ENCODE measurements at places on chromosomes 5 and 9. TPM values are rescaled to one million over a fixed set of nuclear protein-coding genes. Genes with fewer than 3 reads are reported as not detected.

The CSNK1G3 gene
- total RNA-seq: 31.9 TPM

The CSNK1A1 gene
- 245 TPM for total RNA-seq

The SELENOP gene
- 0.49 TPM for total RNA-seq

The MYORG gene
- 1.7 TPM for total RNA-seq

The PCDHA10 gene
- total RNA-seq: not detected

DNA sequence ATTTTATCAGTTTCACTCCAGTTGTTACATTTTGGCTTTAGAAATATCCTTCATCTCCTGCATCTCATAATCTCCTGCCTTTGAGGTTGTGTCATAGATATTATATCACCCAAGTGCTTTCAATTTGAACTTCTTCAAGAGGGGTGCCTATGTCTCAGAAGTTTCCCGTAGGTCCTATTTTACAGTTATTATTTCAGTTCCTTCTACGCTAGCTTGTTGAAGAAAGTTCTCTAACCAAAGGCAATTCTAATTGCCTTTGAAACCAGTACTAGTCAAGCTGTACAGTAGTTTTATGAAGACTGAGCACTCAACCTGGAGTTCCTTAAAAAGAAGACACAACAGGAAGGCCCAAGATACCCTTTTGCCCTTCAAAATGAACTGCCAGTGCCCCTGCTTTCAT, 116.4 kb downstream of the ZCCHC7 start:
- DNase-seq: no peak

DNA sequence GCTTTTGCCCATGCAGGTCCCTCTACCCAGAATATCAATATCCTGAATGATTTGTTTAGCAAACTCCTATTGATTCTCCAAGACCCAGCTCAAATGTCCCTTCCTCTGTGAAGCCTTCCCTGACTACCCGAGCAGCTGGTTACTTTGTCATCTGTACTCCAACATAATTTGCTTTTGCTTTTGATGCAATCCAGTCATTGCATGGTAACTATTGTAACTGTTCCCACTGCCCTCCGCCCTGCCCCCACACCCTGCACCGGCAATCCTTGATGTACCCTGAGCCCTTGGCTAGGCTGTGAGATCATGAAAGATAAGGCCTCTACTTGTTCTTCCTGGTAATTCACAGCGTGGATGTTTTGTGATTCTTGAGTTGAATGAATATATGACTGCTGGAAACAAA, 119.9 kb upstream of the BOD1 start:
- DNase-seq: no peak

DNA sequence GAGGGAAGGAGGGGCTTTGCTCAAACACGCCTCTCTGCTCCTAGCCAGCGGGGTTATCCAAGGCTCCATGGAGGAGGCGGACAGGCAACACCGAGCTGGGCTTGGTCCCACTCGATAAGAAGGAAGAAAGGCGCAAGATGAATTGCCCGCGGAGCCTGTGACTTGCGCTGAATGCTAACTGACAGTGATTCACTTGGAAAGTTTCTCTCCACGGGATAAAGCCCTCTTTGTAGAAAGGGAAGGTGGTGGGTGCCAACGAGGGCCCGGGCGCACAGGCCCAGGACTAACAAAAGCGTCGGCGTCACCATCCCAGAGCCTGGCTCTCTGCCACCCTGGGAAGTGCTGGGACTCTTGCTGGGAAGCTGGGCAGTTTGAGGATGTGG, 76.0 kb downstream of the VAV2 start:
- peak; percentile 67 for DNase-seq

DNA sequence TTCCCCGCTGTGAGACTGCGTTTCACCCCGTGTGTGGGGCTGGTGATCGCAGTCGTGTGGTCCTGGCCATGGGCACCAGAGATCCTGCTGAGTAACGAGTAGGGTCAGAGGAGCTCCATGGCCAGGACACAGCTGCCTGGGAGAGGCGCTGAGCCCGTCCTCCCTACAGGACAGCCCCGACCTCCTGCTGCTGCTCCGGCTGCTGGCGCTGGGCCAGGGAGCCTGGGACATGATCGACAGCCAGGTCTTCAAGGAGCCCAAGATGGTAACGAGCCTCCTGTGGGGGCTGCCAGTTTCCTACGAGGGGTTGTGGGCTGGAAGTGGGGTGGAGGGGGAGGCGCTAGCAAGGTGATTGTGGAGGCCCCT, 11.0 kb downstream of the NELFB start:
- DNase-seq: no peak
